ENCODE measurements at places on chromosomes 1 and 21.

- no peak for DNase-seq
Measured at GRCh38 chr1:93029317-93029716, 49.8 kb upstream of the MTF2 start.

- DNase-seq: no peak
Measured at GRCh38 chr1:192376374-192376773, 59.6 kb downstream of the RGS21 start.

DNA sequence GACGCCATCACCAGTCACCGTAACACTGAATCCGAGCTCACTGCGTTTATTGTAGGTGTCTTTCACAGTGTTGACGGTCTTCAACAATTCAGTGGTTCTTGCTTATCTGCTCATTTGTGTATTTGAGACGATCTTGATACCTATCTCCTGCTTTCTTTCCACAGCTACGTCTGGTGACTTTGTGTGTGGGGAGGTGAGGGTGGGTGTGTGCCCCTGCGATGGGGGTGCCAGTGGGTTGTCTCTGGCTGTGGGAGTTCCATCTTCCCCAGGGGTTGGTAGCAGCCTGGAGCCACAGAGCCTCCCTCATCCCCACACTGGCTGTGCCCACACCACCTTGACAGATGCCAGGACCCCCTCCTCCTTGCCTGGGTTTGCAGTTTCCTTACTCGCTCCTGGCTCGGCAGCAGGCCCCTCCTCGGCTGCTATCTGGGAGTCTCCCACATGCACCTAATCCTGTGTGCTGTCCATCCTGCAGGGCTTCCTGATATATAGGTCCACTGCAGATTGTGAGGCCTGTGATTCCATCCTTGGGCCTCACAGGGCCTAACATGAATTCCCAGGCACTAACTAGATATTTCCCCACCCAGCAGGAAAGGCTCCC is 6.3 kb upstream of the PARP1 start:
- DNase-seq: no peak

- no peak for DNase-seq
Measured at GRCh38 chr21:28439251-28439650, 553.4 kb downstream of the LTN1 start.

GRCh38 chr1:222777977-222778376 is 36.9 kb upstream of the DISP1 start:
- no peak for DNase-seq

DNA sequence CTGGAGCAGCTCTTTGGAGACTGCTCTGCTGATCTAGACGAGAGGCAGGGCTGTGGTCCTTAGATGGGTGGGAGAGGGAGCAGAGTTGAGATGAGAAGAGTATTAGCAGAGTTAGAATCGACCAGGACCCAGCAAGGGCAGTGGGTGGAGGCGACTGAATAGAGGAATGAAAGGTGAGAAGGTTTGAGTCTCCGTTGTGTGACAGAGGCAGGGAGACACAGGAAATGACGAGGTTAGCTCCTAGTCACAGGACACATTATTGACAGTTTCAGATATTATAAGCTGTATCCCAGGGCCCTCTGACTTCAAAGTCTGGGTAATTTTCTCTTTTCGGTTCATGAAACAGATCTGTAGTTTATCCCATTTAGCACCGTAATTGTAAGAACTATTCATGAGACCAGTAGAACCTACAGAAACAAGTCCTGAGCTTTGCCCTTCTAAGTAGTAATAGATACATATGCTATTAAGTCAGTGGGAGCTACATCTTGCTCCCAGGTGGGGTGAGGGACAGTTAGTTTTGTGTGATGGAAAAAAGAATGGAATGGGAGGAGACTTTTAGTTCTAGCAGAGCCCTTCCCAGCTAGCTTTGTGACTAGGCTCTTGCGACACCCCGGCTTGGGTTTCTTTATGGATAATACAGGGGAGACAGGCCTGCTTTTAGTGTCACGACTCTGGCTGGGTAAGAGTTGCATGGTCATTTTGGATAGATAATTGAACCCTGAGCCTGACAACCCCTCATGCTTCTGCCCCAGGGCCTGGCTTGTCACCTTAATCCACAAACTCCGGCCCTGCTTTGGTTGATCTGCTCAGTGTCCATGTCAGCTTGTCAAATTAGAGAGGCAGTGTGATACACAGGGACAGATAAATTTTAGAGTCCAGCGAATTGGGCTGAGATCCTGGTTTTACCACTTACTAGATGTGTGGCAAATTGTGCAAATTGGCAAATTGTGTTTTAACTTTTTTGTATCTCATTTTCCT is 70.2 kb downstream of the UCK2 start:
- DNase-seq: no peak

GRCh38 chr1:224331326-224331725 is 1.4 kb upstream of the NVL start:
- no peak for DNase-seq
